ENCODE measurements at places on chromosomes 6 and 20.

DNA sequence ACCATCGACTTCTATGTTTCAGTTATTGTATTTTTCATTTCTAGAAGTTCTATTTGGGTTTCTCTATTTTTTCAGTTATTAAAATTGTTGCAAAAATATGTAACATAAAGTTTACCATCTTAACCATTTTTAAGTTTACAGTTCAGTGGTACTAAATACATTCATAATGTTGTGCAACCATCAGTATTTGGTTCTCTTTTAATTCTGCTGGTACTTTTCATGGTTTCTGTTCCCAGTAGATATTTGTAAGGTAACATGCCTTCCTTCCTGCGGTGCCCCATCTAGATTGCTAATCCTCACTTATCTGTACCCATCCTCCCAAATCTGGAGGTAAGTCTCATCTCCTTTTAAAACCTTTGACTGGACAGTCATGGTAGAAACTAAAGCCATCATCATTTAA lies 47.9 kb downstream of the TGM2 start:
- no peak for DNase-seq

GRCh38 chr6:150406948-150407347 lies 38.1 kb downstream of the IYD start:
- no peak for DNase-seq

DNA sequence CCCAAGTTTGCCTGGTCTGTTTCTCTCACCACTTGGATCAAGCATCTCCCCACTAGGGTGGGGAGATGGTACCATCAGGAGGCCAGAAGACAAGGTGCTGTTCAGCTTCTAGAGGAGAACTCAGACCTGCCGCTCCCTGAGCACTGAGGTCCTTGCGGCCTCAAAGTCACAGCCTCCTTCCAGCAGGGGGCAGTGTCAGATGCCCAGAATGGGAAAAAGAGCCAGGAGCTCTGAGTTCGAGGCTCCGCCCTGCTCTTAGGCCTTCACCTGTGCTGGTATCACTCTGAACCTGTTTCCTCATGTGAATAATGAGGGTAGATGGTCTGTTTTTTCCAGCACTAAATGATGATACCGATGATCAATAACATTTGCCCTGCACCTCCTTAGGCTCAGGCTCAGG lies 68.7 kb downstream of the TOX2 start:
- DNase-seq: peak; percentile 40

- no peak for DNase-seq
Observed at GRCh38 chr6:10402648-10403311, 12.1 kb downstream of the TFAP2A start.

Measured in activated naive CD4-positive, alpha-beta T cell treated with Interleukin-2 at 50 U/mL for 16 hours (primary cell).